ENCODE measurements at places on chromosomes 7 and 10.

- DNase-seq: peak; percentile 28
Observed at GRCh38 chr7:102426268-102427018, 6.9 kb upstream of the ORAI2 start.

DNA sequence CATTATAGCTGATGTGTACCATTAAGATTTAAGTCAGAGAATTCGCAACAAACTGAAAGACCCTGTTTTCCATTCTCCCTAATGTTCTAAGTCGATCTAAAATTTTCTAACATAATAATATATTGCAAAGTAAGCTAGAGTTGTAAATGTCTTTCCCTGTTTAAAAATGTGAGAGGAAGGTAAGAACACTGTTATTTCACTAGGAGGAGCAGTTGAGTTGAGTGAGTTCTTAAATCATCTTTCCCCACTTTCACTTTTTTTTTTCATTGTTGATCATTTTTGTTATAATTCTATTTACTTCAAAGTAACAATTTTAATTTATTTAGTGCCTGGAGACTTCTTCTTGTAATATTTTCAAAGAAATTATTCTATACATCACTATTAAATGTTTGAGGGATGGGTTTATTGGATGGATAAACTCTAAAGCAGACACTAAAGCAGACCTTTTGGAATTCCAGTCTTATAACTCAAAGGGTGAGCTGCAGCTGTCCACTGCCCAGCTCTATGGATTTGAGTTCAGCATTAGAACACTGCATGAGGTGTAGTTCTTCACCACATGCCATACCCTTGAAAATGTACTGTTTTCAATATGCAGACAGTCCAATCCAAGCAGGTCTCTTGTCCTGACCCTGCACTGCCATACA lies 181.3 kb upstream of the FZD1 start:
- DNase-seq: peak; percentile 20

DNA sequence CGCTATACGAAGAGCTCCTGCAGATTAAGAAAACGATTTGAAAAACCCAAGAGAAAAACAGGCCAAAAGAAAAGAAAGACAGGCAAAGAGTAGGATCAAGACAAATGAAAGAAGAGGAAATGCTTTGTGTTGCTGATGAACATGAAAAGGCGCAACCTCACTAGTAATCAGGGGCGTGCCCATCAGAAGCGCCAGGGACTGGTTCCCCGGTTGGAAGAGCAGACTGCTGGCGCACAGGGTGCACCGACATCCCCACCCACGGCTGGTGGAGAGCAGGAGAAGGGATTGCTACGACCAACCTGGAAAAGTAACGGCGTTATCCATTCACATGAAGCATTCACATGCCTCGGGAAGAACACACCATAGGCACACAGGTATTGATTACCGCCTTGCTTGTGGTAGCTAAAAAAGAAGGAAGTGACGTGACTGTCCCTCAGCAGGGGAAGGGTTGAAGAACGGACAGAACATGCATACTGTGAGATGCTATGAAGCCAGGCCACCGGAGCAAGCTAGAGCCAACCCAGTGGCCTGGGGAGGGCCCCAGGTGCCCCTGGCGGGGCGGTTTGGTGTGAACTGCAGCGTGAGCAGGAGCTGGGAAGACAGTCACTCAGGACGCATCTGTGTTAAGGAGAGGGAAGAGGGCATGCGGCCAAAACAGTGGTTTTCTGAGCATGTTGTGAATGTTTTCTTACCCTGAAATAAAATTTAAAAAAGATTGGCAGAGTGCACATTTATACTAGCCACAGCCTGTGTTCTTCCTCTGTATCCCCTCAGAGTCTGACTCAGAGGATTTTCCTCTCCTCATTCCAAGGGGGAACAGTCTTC lies 18.3 kb downstream of the AGAP3 start:
- DNase-seq: no peak

- no peak for DNase-seq
Observed at GRCh38 chr7:150826061-150826849, 25.7 kb downstream of the TMEM176A start.

DNA sequence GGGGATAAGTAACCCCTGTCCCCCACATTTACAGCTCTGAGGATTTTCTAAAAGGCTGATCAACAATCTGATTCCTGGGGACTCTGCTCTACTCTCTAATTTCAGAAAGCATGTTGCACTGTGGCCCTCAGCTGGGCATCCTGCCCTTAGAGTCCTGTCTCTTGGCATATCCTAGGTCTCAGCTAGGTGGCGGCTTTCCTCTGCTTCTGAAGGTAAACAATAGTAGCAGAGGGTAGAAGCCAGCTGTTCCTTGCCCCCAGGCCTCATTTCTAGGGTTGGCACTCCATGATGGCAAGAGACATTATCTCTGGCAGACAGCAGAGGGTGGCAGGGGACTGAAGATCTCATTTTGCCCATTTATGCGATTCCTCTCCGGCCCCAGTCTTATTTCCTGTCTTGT lies 77.0 kb downstream of the ADCYAP1R1 start:
- no peak for DNase-seq

DNA sequence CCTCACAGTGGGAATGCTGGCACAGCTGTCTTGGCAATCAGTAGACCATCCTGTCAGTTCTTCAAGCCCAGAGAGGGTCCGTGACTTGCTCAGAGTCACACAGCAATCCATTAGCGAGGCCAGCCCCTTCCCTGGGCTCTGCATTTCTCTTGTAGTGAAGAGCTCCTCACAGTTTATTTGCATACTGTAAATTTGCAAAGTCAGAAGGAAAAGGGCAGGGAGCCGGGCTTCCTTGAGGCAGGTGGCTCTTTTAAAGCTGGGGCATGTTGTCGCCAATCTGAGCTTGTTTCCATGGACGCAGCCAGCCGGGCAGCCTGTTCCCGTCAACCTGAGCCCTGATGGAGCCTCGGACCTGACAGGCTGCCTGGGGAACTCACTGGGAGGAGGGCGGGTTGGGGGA lies 123.4 kb downstream of the CUX1 start:
- DNase-seq: no peak

DNA sequence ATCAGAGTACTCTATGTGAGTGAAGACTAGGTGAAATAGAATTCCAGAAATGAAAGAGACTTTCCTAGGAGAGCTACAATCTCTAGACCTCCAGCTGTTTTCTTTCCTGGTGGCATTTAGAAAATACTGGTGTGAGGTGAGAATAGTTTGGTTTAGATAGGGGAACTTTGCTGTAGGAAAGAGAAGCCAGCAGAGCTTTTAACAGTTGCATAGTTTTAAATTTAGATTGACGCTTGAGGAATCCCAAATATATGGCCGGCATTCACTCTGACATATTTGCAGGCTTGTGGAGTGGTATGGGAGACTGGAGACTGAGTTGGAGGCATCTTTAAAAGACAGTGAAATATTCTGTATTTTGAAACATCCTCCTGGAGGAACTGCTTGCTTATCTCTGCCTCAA lies 94.3 kb upstream of the ETV1 start:
- DNase-seq: no peak

- no peak for DNase-seq
Observed at GRCh38 chr10:94092848-94093247, 99.1 kb downstream of the PLCE1 start.

- no peak for DNase-seq
Observed at GRCh38 chr7:66886152-66886551, 34.9 kb upstream of the TMEM248 start.

- DNase-seq: no peak
Observed at GRCh38 chr10:62916141-62916603, 100.0 kb upstream of the EGR2 start.

- DNase-seq: no peak
Observed at GRCh38 chr10:110216942-110217661, 9.7 kb downstream of the MXI1 start.

DNA sequence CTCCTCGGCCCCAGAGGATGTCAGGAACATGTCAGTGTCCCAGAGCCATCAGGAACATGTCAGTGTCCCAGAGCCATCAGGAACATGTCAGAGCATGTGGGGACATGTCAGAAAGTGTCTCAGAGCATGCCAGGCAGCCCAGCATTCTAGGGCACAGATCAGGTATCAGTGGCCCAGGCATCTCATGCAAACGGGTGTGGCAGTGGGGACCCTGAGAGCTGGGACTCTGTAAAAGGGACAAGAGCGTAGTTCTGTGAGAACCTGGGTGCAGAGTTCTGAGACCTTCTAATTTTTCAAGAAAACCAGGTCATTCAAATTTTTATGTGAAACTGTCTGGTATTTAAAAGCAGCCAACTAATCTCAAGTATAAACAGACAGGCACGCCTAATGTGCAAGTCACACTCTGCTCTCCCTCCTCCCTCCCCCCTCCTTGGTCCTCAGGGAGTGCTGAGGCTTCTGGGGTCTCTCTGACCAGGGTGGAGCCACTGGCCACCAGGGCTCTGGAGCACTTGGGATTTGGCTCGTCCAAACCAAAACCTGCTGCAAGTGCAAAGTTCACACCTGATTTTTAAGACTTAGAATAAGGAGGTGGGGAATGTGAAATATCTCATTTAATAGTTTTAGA lies 64.6 kb downstream of the ALOX5 start:
- DNase-seq: peak; percentile 45

GRCh38 chr10:107037192-107038122 lies 127.0 kb downstream of the SORCS1 start:
- no peak for DNase-seq

DNA sequence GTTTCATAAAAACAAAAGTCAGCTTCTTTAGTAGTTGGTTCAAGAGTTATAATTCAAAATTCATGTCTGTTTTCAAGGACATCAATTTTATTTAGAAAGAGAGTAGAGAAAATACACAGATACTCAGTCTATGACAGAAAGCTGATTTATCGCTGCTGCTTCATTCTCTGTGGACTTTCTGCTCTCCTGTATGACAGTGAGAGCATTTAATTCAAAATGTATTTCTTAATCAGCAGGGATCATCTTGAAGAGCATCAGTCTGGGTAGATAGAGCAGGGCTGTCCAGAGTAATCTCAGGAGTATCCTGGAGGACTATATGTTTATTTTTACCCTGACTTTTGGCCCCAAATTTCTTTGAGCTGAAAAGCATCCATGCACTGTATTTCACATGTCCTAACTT lies 1676.7 kb downstream of the REEP3 start:
- no peak for DNase-seq

DNA sequence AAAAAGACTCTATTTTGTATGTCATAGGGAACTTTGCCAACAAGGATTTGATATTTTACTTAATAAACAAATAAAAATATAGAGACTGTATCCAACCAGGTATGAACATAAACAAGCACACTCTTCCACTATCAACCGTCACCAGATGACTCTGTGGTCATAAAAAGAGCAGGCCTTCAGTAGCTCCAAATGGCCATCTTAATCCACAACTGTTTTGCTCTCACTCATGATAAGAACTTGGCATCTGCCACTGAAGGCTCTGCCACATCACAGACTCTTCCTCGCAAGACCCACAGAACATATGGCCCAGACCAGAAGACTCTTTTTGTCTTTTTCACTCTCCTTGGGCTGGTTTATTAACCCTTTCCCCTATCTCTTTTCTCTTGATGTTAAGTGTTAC lies 98.7 kb upstream of the POM121L12 start:
- DNase-seq: no peak

- no peak for DNase-seq
Observed at GRCh38 chr7:22138106-22138505, 192.4 kb upstream of the CDCA7L start.

DNA sequence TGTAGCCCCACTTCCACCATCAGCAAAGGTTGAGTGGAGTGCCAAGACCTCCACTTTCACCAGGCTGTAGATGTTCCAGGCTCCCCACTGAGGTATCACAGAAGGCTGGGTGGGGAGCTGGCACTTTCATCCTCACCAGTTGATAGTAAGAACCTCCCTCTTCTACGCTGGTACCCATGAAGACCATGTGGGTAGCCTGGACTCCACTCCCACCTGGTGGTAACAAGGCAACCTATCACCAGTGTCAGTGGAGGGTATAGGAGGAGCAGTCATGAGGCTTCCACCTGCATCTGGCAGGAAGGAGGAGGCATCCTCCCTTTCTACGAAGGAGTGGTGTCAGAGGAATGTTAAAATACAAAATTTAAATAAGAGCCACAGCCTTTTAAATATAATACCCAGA lies 4.4 kb downstream of the SMIM30 start:
- DNase-seq: peak; percentile 47

GRCh38 chr7:140540136-140540777 lies 61.0 kb upstream of the MKRN1 start:
- no peak for DNase-seq
